ENCODE measurements at places on chromosomes 16 and 17.

DNA sequence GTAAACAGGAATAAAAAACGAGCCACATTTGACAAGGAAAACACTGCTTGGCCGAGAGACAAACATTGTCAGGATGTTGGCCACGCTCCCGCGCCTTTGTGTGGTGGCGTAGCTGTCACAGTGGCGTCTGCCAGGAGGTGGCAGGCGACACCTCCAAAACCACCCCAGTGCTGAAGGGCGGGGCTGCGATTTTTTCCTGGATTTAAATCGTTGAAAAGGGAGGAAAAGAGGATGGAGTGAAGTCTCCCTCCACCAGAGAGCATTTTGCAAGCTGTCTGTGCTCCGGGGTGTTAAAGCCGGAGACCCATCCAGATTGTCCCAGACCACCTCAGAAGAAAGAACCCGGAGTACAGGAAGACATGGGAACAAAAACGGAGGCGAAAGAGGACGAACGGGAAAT, 12.7 kb downstream of the MRM3 start:
- DNase-seq = peak; percentile 36

- DNase-seq = no peak
Observed at GRCh38 chr16:31118223-31119155, 1.0 kb downstream of the KAT8 start.

GRCh38 chr16:72312828-72313227, 140.9 kb upstream of the PMFBP1 start:
- DNase-seq = no peak

GRCh38 chr16:73347500-73348375, 299.8 kb upstream of the ZFHX3 start:
- no peak for DNase-seq

GRCh38 chr17:61805399-61805798, 57.9 kb downstream of the BRIP1 start:
- no peak for DNase-seq

DNA sequence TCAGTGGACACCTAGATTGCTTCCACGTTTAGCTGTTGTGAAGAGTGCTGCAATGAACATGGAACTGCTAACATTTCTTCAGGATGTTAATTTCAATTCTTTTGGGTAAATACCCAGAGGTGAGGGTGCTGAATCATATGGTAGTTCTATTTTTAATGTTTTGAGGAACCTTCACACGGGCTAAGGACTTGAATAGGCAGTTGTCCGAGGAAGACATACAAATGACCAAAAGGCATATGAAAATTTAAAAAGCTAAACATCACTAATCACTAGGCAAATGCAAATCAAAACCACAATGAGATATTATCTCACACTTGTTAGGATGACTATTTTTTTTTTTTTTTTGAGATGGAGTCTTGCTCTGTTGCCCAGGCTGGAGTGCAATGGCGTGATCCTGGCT, 173.3 kb downstream of the PRKCB start:
- no peak for DNase-seq

- DNase-seq = no peak
Observed at GRCh38 chr16:85611194-85611443, 2.0 kb upstream of the GSE1 start.

GRCh38 chr17:75087558-75088453, at the start of gene SLC16A5:
Gene SLC16A5 (plus strand): TSS chr17:75087954. CDS start chr17:75093637, 5,683 bp downstream.
- DNase-seq = peak; percentile 50

DNA sequence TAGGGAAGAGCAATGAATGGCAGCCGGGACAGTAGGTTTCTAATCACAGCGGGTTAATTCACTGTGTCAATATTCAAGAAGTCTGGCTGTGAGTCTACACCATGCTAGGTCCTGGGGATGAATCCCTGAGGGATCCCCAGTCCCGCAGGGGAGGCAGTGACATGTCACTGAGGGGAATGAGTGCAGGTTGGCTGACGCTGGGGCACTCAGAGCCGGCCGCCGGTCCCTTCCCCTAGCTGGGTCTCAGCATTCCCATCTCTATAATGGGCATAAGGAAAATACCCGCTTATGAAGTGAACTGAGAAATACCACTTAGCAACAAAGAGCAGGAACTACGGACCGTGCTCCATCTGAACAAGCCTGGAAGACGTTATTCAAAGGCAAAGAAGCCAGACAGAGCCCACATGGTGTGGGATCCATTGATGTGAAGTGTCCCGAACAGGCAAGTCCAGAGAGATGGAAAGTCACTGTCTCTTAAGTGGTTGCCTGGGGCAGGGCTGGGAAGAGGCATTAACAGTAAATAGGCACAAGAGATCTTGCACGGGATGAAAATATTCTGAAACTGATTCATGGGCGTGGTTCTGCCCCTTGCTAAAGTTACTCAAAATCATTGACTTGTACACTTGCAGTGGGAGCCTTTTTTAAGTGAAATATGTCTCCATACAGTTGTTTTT, 31.9 kb downstream of the PPL start:
- no peak for DNase-seq

DNA sequence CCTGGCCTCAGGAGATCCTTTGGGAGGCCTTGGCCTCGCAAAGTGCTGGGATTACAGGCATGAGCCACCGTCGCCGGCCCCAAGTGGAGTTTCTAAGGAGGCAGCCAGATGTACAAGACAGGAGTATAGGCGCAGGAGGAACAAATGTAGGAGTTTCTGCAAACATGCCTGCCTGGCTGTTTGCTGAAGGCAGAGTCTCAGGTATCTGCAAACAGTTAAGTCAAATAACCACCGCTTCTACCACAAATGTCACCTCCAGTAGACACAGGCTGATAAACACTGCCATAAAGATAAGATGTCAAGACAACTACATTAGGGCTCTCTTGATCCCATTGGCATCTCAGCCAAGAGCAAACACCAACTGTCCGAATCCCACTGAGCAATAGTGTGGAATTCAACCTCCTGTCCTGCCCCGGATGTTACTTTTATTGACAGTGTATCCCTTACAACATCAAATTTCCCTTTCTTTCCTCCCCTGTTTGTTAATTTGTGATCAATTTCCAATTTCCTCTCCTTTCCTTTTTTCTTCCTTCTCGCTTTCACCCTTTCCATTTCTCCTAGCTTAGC, 5.6 kb upstream of the COG1 start:
- no peak for DNase-seq

- DNase-seq = no peak
Observed at GRCh38 chr16:55913716-55914115, 38.5 kb upstream of the CES5A start.

DNA sequence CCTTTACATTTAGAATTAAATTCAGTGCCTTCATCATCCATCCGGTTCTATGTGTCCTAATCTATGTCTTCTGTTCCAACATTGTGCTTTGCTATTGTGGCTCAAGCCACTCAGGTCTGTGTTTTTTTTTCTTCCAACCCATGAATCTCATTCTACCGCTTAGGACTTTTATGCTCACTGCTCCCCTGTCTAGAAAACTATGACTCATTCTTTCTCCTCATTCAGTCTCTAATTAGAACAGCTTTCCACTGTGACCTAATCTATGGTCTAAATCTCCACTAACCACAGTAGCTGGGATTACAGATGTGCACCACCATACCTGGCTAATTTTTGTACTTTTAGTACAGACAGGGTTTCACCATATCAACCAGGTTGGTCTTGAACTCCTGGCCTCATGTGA, 418.7 kb downstream of the KCNJ2 start:
- DNase-seq = no peak

- DNase-seq = peak; percentile 32
Observed at GRCh38 chr17:76208120-76208519, 32.2 kb downstream of the RNF157 start.

DNA sequence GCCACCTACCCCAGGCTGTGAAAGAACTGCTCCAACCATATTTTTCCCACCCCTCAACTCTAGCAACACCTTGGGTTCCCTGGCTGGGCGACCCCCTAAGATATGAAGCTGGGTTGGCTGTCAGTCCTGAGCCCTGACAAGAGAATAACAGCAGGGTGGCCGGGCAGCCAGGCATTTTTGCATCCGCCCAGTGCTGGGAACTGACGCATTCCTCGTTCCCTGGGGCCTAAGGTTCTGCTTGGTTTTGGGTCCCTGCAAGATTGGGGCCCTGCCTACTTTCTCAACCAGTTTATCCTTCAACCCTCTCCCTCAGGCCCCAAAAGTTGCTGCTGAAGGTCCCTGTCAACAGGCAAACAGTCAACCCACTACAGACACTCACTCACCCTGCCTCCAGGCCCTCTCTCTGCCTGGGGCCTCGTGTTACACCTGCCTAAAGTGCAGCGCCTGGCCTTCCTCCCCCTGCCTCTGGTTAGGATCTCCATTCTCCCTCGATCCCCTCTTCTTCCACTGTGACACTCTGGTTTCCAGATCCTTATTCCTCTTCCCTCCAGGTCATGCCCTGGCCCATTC, 151.5 kb downstream of the STX8 start:
- DNase-seq = no peak

GRCh38 chr17:6670999-6671398, 19.4 kb downstream of the C17orf100 start:
- no peak for DNase-seq

DNA sequence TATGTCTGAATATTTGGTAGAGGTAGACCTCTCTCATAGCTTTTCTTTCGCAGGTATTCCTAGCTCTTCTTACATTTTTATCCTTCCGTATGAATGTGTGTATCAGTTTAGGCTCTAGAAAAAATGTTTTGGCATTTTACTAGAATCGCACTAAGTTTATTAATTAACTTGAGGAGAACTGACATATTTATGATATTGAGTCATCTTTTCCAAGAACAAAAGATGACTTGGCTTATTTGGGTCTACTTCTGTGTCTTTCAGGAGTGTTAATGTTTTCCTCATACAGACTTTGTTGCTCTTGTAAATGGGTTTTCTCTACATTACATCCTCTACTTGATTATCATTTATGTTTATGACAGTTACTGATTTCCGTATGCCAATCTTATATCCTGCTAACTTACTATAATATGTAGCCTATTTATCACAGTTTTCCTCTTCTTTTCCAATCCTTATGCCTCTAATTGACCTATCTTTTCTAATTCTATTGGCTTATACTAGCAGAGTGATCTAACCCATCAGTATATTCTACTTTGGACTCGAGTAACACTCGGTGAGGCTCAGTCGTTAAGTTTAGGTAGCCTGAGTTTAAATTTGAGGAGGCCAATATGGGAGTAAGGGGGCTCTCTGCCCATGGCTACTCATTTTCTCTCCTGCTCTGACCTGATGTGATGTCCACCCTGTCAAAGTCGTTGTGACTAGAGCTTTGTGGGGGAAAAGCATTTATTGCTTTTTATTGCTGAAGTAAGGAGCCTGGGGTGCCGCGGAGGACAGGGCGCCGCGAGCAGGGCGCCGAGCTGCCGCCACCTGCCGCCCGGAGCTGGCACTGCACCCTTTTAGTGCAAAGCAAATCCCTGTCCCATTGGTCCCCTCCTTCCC, 20.0 kb downstream of the ST6GALNAC1 start:
- DNase-seq = peak; percentile 81

DNA sequence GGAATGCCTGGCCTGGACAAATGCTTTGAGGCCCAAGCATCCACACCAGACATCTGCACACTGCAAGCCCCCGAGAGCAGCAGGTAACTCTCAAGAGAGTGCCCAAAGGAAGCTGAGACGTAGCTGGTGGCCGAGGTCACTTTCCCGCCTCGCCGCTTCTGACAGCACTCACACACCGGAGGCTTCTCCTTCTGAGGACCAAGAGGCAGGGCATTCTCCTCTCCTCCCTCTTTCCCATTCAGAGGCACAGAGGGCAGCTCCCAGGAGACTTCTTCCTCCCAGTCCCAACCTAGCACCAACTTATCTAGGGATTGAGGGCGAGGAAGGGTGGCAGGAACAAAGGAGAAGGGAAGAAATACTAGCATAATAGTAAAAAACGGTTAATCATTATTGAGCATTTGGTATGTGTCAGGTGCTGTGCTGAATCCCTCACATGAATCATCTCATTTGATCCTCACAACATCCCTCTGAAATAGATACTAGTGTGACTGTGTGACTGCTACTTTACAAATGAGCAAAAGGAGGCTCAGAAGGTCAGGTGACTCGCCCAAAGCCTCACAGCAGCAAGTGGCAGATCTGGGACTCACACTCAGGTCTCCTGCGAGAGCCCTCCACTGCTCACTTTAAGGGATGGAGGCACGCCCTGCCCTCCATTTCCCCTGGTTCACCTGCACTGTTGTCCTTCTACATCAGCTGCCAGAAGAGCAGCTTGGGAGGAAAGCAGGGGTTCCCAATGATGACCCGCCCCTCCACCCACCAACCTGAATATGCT, 41.8 kb downstream of the MYO18A start:
- peak; percentile 39 for DNase-seq

- peak; percentile 60 for DNase-seq
Observed at GRCh38 chr17:3788200-3788599, 12.8 kb downstream of the ITGAE start.

- no peak for DNase-seq
Observed at GRCh38 chr17:80601146-80601545, 56.5 kb downstream of the RPTOR start.

DNA sequence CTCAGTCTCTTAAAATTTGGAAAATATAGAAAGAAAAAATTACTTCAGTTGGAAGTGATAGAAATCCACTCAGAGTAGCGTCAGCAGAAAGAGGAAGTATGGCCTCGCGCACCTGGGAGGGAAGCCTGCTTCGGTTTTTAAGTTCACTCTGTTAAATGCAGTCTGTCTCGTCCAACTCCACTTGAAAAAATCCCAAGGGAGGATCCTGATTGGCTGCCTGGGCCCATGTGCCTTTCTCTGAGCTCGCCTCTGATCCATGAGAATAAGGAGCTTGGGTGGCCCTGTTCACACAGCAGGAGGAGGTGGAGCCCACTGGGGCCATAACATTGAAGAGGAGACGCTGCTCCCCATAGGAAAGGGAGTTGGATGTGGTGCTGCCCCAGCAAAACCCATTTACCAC, 40.7 kb downstream of the DNAJA2 start:
- DNase-seq = no peak

DNA sequence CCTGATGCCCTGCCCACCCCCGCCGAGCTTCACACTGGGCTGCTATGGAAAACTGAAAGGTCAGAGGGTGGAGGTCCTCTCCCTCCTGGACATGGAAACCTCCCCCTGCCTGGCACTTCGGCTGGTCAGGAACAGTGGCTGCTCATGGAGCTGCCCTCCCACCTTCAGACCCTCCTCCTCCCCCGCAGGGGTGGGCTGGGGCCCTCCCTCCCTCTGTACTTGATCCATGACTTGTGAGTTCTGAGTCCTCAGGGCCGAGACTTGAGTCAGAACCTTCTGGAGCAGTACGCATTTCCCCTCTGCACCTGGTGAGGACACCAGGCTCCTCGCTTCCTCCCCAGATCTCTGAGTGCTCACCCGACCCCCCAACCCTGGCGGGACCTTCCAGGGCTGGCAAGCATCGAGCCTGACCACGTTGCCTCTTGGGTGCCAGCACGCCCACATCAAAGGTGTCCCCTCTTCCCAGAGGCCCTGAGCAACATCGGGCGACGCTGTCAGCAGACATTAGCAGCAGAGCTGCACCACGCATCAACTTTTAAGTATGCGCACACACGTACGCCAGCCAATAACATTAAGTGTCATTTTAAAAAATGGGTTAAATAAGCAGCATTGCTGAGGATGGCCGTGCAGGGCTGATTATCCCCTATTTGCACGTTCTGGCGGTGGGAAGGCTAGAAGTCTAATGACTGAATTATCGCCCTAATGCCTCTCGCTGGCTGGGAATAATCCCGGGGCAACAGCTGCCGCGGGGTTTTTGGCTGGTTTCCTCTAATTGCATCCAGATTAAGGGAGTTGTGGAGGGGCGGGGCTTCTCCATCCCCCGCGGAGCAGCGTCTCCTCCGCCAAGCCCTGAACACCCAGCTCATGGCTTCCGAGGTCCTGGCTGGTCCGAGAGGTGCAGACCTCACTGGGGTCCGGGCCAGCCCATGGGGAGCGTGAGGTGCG, 98.0 kb downstream of the TBC1D16 start:
- DNase-seq = no peak

GRCh38 chr16:77171745-77172635, 19.0 kb upstream of the MON1B start:
- DNase-seq = peak; percentile 57

- peak; percentile 73 for DNase-seq
Observed at GRCh38 chr16:85028685-85029407, 1.3 kb downstream of the KIAA0513 start.

Measured in CD4-positive, alpha-beta T cell treated with Interleukin-12 subunit alpha and Interleukin-12 subunit beta, for 1 hour (primary cell).